CD4-positive, alpha-beta memory T cell (primary cell): ENCODE measurements at places on chromosomes 11 and 22.

DNA sequence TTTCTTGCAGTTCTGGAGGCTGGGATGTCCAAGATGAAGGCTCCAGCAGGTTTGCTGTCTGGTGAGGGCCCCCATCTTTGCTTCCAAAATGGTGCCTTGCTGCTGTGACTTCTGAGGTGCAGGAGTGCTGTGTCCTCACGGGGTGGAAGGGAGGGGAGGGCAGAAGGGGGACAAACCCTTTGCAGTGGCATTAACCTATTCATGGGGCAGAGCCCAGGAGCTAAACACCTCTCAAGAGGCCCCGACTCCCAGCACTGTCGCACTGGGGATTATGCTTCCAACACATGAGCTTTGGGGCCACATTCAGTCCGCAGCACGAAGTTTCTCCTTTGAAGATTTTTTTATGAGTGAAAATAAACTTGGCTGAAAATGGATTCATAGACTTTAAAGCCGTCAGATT, 25.5 kb upstream of the OSBPL5 start:
- DNase-seq = no peak

DNA sequence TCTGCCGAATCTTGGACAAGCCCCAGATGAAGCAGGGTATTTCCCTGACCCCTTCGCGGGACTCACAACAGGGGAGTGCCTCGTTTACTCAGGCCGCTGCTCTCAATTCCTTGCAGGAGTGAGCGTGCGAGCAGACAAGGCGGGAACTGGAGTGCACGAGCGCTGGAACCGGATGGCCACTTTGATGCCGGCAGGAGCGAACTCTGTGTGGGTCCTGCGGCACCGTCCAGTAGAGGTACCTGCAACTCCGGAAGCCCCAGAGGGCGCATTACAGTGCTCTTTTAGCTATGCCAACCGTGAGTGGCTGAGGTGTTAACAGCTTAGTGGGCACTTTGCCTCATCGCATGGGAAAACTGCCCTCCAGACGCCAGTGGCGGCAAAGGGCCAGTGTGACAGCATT, 182.3 kb upstream of the ANO3 start:
- DNase-seq = no peak

DNA sequence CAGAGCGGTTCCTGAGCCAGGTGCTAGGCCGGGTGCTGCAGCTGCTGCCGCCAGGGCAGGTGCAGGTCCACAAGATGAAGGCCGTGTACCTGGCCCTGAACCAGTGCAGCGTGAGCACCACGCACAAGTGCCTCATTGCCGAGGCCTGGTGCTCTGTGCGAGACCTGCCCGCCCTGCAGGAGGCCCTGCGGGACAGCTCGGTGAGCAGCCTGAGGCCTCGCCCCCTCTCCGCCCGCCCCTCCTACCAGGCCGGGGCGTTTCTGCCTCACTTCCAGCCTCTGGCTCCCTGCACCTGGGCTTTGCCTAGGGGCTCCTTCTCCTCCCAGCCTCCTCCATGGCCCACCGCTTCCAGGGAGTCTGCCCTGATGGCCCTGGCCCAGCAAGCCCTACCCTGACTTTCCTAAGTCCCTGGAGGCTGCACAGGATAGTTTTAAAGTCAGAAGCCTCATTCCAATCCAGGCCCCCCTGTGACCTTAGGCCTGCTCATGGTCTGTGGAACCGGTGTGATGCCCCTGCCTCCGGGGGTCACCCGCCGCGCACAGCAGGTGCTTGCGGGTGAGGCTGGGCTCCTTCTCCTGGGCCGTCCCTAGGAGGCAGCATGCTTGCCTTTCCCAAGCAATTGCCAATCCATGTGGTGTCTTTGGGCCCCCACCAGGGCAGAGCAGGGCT, 5.5 kb downstream of the TCIRG1 start:
- DNase-seq = no peak

- DNase-seq = peak; percentile 23
These were observed at the start of gene KLHL22 for GRCh38 chr22:20494978-20495860. TSS of gene KLHL22 (minus strand) at chr22:20495795. CDS start at chr22:20489211, 6,584 bp downstream.
